ENCODE measurements at places on chromosomes 3 and 15.

DNA sequence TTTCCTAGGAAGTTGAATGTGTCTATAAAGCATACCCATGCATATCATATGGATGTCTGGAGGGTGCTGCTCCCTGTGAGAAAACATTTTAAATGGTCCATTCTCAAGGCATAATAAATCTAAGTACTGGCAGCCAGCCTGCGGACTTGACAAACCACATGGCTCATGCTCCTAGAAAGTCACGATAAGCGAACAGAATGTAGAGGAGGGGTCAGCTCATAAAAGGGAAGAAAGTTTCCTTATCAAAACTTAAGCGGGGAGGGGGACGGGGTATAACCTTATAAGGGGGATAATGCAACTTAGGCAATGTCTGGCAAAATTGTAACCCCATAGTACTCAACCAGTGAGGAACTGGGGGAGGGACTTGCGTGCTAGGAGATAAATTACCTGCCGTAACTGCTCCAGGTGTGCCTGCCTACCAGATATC, 159.8 kb upstream of the LMCD1 start:
- DNase-seq: no peak

GRCh38 chr3:25887907-25888306, 98.0 kb downstream of the OXSM start:
- no peak for DNase-seq

- DNase-seq: no peak
Measured at GRCh38 chr3:183158113-183158512, 4.4 kb downstream of the LAMP3 start.

DNA sequence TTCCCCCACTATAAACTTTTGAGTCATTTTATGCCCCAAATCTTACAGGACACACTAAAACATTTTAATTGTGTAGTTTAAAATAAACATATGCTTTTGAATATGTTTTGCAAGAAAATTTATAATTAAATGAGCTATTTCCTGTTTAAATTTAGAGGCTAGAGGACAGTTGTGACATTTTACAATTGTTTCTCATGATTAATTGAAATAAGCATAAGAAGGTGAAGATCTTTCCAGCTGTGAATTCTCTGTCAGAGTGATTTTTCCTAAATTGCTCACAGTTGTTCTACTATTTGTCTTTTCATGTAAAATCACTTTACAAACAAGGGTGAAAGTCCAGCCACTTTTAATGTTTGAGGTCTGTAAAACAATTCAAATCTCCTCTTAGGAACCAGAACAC, 892.3 kb downstream of the CADM2 start:
- no peak for DNase-seq

GRCh38 chr15:25534293-25534692, 95.5 kb upstream of the UBE3A start:
- DNase-seq: no peak

DNA sequence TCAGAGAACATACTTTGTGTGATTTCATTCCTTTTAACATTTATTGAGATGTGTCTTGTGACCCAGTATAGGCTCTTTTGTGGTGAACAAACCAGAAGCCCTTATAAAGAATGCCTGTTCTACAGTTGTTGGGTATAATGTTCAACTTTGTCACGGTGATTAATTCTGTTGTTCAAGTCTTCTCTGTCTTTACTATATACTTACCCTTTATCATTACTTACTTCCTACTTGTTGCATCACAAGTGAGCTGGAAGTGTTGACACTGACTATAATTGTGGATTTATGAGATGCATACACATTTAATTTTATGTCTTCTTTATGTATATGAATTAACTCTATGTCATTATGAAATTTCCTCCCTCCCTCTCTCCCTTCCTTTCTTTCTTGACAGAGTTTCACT, 59.7 kb upstream of the TBL1XR1 start:
- no peak for DNase-seq

DNA sequence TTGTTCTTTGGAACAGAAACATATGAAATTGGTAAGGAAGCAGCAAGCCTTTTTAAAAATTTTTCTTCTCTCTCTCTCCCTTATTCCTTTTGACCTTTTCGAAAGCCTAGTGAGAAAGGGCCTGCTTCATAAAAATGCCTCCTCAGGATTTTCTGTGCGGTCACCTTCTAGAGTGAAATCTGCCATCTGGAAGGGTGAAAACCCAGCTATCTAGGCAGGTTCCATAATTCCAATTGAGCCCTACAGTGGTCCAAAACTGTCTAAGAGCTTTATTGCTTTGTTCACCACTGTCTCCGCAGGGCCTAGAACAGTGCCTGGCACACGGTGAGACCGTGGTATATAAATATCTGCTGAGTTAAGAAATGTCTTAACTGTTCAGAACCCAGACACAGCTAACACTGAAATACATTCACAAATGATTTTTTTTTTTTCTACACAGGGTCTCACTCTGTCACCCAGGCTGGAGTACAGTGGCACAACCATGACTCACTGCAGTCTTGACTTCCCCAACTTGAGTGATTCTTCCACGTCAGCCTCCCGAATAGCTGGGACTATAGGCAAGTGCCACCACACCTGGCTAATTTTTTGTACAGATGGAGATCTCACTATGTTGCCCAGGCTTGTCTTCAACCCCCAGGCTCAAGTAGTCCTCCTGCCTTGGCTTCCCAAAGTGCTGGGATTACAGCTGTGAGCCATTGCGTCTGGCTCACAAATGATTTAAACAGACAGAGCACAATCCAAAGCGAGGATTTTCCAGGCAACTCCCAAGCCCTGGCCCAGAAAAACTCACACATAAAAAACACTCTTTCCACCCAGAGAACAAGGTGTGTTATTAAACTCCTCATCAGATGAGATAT, 64.4 kb downstream of the FRMD4B start:
- no peak for DNase-seq

- DNase-seq: no peak
Measured at GRCh38 chr3:31573036-31573779, 40.5 kb downstream of the STT3B start.

DNA sequence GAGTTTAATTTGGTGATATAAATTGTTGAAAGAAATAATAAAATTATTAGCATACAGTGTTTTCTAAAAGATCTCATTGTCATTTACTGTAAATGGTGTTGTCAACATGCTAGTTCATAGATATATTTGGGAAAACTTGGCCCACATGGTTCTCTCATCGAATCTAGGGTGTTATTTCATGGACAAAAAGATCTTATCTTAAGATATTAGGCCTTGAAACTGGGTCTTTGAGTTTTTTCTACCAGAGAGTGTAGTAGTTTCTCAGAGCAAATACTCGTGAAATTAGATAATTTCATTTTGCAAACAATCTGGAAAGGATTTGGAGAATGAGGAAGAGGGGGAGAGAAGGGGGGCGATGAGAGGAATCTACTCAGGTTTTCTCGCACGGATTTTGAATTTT, 107.9 kb downstream of the MEIS2 start:
- no peak for DNase-seq

DNA sequence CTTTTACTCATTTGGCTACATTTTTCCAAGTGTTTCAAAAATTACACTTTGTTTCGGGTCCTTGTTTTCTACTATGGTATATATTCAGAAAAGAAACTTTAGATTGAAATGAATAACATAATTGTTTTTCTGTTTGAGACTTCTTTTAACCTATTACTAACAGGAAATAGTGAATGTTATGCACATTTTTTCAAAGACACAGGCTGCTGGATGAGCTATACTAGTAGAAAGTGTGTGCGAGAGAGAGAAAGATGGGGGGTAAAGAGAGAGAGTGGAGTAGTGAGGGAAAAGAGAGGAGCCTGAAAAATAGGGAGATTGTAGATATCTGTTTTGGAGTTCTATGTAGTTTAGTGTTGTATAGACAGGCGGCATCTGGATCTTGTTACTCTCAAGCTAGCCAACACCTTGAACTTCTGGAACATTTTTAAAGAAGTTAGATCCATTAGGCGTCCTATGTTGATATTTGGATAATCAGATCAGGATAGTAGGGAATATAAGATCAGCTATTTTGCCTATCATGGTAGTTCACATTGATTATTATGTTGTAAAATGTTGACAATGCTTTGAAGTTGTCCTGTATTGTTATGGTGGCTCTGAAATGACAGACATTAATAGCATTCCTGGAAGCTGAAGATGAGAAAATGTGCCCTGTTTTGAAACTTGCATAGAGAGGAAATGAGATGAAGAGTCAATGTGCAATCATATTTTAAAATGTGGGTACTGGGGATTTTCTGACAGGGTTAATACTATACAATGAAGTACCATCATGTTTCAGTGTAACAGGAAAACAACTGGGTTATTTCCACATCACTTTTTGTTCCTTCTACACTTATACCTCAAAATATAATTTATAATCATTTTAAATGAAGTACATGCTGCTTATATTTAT, 2.6 kb downstream of the RBMS3 start:
- DNase-seq: no peak

DNA sequence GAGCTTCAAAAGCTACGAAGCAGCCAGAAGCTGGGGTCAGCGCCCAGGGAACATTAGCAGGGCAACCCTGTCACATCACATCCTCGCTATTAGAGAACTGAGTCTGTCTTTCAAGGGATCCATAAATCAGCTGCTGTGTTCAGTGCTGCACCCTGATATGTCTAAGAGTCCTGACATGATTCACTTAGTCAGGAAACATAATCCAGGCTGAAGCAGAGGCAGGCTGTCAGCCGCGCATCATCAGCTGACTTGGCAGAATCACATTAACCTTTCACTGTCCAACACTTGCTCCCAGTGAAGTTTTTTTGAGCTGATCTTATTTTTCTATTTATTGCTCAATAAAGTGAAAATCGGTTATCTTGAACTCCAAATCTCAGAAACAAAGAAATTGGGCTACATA, 23.5 kb downstream of the MYH15 start:
- no peak for DNase-seq

Data from KG1 (cell line).